Stimulated activated CD8-positive, alpha-beta memory T cell treated with anti-CD3 and anti-CD28 coated beads, Interleukin-7, amount 100 ng/mL, for 24 hours (primary cell): ENCODE measurements at places on chromosomes 6 and 20.

- DNase-seq = no peak
Measured at GRCh38 chr6:150238846-150239407, 96.1 kb downstream of the PPP1R14C start.

DNA sequence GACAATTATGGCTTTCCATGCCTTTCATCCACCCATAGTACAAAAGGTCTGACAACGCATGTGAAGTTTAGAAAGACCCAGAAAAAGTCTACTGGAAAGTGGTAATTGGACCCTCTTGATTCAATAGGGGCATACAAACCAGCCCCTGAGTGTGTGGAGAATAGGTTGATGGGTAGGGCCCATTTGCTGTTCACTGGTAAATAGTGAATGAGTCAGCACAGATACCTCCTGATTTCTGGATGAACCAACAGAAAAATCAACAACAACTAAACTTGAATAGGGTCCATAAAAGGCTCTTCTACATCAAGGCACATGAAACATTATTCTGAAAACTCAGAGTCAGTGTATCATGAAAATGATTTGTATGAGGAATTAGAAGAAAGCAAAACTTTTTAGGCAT is 235.4 kb upstream of the SLC35B3 start:
- no peak for DNase-seq

DNA sequence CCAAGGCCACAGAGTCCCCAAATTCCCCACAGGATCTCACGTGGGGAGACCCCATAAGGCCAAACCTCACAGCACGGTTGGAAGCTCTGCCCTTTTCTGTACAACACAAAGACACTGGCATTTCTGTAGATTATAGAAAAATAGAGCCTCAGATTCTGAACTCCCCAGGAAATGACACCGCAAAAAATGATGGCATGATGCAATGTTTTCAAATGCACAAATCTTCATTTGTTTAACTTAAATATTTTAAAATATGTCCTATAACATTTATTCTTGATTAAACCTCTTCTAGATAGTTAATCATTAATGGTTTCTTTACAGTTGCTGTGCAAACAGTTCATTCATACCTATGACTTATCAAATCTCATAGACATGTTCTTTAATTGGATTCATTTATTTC is 33.8 kb downstream of the SIM1 start:
- DNase-seq = no peak

DNA sequence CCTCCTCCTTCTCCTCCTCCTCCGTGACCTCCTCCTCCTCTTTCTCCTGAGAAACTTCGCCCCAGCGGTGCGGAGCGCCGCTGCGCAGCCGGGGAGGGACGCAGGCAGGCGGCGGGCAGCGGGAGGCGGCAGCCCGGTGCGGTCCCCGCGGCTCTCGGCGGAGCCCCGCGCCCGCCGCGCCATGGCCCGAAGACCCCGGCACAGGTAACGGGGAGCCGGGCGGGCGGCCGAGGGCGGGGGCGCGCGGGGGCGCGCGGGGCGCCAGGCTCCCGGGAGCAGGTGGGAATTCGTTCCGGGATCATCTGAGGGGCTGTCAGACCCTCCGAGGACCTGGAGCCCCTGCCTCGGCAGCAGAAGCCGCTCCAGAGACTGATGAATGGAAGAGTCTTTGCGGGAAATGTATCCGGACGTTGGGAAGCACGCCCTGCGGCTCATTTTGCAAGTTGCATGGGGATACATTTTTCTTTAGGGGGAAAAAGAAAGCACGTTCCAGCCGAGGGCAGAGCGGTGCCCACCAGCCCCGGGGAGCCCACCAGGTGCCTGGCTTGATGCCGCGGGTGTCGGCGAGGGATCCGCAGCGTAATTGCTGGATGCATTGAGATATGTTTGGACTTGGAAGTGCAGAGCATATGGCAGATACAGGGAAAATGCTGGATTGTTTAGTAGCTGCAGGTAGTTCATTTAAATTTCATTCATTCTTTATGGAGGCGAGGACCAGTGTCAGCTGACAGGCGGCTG is 394 bp downstream of the MYB start:
- no peak for DNase-seq

DNA sequence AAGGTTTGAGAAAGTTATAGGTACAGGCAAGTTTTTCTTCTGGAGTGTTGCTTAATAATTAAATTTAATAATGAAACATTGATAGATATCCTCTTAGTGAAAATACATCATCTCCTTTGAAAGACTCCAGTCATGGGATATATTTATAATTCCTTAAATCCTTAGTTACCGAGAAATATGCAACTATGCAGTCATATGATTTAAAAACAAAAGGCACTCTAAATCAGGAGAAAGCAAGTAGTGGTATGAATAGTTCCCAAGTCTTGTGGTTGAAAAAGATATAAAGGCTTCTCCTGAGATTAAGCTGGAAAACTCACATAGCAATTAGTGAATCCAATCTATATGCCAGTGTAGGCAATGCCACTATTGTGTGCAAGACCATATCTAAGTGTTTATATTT is 475.4 kb downstream of the EYS start:
- no peak for DNase-seq

DNA sequence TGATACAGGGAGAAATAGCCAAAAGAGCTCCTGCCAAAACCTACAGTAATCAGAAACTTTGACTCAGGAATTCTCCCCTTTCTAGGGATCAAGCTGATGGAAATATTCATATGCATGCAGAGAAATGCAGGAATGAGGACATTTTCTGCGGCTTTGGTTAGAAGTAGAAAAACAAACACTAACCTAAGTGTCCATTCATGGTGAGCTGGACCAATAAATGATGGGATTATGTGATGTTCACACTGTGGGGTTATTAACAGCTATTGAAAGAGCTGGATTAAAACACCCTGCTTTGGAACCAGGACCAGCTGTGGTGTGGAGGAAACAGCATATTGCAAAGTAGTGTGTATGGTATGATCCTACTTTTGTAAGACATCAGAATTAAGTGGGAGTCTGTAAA is 143.1 kb downstream of the SYCP2 start:
- DNase-seq = no peak

DNA sequence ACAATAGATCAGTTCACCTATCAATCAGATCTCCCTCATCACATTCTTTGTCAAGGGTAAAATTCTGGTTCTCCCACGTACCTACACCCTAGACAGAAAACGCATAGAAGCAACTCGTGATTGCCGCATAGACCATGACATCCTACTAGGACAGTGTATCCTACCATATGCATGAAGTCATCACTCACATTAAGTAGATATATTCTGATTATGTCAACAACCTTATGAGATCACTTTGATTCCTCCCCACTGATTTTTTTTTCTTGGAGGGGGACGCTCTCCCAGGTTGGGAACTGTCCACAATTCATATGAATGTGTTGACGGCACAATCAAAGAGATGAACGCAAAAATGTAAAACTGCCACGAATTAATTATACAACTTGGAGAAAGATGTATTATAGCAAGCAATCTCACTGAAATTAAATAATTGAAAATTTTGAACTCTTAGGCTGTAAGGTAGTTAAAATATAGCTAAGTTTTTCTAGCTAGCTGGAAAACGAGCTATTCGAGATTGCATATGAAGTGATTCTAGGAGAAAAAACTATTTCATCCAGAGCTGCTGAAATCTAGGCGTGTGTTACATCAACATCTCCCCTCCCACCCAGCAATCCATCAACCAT is 82.5 kb upstream of the CCDC28A start:
- DNase-seq = no peak
